ENCODE measurements at places on chromosomes 11 and 22.

- DNase-seq: no peak
Measured at GRCh38 chr11:75143420-75143731, 7.5 kb upstream of the SLCO2B1 start.

- DNase-seq: no peak
Measured at GRCh38 chr11:46755962-46756361, 36.9 kb downstream of the F2 start.

GRCh38 chr11:17298302-17298701 is 21.8 kb downstream of the NUCB2 start:
- no peak for DNase-seq

- no peak for DNase-seq
Measured at GRCh38 chr11:61092280-61092766, 10.0 kb upstream of the CD5 start.

- DNase-seq: no peak
Measured at GRCh38 chr11:43687120-43687791, 6.7 kb downstream of the HSD17B12 start.
